ENCODE measurements at places on chromosomes 1 and 21. TPM values are rescaled to one million over a fixed set of nuclear protein-coding genes. Genes with fewer than 3 reads are reported as not detected.

The LMX1A gene
- total RNA-seq = 8.7 TPM

The OMA1 gene
- total RNA-seq = 19.8 TPM

DNA sequence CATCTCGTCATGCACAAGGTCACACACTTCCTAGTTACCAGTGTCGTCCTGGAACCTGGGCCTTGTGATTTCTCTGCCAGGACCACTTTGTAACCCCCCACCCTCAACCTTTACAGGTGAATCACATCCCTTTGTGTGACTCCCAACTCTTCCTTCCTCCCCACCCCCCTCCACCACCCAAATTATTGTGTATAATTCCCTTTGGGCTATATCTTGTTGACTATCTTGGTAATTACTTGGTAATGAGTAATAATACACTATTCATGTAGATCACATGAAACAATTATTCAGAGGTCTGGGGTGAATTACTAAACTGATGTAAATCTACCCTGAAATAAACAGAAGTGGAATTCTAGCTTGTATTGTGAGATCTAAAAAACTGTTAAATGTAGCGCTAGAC, 1.7 kb downstream of the KCNK1 start:
- DNase-seq = no peak

GRCh38 chr1:67372136-67372535, 58.1 kb downstream of the SERBP1 start:
- no peak for DNase-seq

GRCh38 chr21:43778469-43779335, 2.6 kb upstream of the CSTB start:
- no peak for DNase-seq

DNA sequence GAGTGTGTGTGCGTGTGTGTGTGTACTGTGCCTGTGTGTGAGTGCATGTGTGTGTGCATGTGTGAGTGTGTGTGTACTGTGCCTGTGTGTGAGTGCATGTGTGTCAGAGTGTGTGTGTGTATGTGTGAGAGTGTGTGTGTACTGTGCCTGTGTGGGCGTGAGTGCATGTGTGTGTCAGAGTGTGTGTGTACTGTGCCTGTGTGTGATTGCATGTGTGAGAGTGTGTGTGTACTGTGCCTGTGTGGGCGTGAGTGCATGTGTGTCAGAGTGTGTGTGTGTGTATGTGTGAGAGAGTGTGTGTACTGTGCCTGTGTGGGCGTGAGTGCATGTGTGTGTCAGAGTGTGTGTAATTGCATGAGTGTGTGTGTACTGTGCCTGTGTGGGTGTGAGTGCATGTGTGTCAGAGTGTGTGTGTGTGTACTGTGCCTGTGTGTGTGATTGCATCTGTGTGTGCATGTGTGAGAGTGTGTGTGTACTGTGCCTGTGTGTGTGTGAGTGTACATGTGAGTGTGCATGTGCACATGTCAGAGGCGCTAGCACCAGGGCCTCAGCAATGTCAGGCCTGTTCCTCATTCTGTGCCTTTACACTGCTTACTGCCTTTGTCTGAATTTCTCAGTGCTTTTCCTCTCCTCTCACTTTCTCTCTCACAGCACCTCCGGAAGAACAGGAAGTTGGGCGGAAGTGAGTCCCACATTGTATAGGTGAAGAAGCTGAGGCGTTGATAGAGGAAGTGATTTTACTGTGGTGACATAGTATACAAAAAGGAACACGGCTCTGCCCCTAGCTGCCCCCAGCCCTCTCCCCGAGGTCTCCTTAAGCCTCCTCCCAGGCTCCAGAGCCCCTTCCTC, 4.9 kb downstream of the SLC5A9 start:
- DNase-seq = no peak

- no peak for DNase-seq
Observed at GRCh38 chr1:231364192-231364591, 26.1 kb downstream of the SPRTN start.

DNA sequence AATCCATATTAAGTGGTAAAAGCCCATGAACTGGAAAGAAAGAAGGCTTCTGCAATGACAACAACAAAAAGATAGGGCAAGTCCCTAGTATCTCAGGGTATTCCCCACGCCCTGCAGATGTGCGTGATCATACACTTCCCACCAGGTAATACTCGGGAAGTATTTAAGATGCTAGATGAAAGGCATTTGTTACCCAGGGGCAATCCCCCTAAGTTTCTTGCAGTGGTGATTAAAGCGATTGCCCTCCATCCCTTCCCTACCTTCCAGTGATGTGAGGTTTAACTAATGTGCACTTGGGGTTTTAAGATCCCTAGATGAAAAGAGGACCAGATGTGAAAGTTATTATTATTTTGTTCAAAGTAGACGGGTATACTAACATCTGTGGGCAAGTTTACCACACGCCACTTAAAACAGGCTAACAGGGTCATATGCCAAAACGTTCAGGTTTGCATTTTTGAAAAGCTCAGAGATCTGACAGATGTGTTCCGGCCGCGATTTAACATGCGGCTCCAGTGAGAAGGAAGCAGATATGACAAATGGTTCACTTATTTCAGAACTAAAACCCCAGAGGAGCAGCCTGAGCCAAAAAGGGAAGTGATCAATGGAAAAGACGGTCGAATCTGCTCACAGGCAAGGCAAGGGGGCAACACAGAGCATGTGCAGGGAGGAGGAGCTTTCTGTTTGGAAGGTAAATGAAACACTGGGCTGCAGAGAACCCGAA, 17.4 kb downstream of the TIAM1 start:
- no peak for DNase-seq

- DNase-seq = no peak
Observed at GRCh38 chr1:233863901-233864545, 40.5 kb upstream of the SLC35F3 start.

GRCh38 chr1:172973424-172973823, 77.3 kb downstream of the TNFSF18 start:
- no peak for DNase-seq

DNA sequence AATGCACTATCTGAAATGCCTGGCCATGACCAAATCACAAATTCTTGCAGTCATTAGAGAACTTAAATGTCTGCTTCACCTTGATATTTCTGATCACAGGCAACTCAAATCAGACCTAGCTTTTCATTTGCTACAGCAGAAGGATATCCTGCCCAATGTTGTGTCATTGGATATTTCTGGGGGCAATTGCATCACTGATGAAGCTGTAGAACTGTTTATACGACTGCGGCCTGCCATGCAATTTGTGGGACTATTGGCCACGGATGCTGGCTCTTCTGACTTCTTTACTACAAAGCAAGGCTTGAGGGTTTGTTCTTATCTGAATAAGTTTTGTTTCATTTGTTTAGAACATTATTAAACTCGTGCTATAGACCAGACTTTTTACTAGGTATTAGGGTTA, 14.9 kb downstream of the ZYG11A start:
- no peak for DNase-seq

DNA sequence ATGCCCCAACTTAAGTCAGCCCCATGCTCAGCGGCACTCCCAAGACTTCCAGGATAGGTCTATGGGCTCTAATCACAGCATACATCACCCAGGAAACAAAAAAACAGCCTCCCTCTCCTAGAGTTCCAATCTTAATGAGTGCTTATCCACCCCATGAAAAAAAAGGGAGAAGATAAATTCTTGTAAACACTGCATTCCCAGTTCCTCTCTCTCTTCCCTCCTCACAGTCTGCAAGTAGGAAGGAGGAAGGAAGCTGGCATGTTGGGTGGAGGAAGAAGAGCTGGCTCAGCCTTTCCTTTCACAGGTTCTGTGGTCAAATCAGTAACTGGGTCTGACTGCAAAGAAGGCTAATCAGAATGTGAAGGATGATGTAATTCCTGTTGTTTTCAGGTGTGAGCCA, 69.9 kb upstream of the ZC3H11B start:
- no peak for DNase-seq
